ENCODE measurements at places on chromosomes 6 and 20.

DNA sequence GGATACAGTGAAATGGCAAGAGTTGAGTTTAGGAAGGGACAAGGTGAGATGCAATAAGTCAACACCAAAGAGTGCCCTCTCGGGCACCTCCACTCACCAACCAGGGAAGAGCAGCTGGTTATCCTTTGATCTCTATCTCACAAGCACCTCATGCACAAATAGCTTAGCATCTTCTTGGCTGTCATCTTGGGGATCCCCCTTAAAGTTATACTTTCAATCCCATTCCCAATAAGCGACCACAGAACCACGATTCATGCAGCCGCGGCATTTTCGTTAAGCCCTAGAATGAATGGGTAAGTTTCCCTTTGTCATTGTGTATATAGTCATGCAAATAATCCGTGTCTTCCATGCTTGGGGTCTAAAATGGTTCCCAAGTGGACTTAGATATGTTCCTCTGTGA lies 73.5 kb downstream of the ADTRP start:
- no peak for DNase-seq

- DNase-seq: no peak
These were observed 1.8 kb upstream of the FBXO30 start for GRCh38 chr6:145816392-145816791.

- DNase-seq: no peak
These were observed 148.3 kb upstream of the POU3F2 start for GRCh38 chr6:98686008-98686601.

GRCh38 chr20:1209447-1210387 lies 6.5 kb downstream of the C20orf202 start:
- DNase-seq: peak; percentile 81

- DNase-seq: no peak
These were observed 572 bp downstream of the SLC2A4RG start for GRCh38 chr20:63740070-63740626.

GRCh38 chr6:36938536-36938935 lies 16.0 kb upstream of the PI16 start:
- no peak for DNase-seq
